B cell (primary cell): ENCODE measurements at places on chromosomes 3 and 15.

DNA sequence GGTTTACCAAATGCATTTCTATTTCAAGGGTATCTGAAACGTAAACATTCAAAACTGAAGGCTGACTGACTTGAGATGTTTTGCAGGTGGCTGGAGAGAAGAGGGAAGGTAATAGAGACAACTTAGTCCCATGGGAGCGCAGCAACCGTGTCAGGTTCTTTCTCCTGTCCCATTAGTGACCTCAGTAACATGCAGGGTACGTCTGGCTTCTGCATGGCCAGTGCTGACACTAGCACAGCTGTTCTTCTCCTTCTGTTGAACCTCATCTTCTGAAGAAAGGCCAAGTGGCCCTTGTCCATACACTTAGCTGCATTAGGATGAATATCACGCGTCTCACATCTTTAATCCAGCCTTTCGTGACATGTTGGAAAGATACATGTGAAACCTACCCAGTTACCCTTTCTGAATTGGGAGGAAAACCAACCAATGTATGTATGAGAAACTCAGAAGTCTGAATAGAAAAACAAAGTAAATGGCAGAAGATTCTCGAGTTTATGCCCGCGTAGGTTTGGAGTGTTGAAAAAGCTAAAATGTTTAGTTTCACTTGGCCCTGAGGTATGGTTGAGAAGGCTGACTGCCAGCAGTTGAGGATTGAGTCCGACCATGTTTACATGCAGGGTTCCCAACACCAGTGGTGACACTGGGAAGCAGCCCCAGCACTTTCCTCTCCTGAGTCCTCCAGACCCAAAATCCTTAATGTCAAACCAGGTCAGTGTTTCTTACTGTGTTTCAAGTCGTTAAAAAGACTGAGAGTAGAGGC, 10.3 kb downstream of the NCBP2 start:
- H3K27me3 ChIP-seq: no peaks in the 10 kb centered on the region
- H3K27ac ChIP-seq: peak overlapping the region; percentile 74
- DNase-seq: peak; percentile 64
- H3K4me1 ChIP-seq: peaks cover 12% of the 10 kb centered on the region
- peaks cover 45% of the 10 kb centered on the region for H3K36me3 ChIP-seq

GRCh38 chr15:36331531-36332275, 247.7 kb upstream of the CDIN1 start:
- H3K4me1 ChIP-seq: no peaks in the 10 kb centered on the region
- no peak overlapping the region for H3K27ac ChIP-seq
- H3K4me3 ChIP-seq: no peak overlapping the region
- no peaks in the 10 kb centered on the region for H3K36me3 ChIP-seq

- no peaks in the 10 kb centered on the region for H3K27me3 ChIP-seq
- H3K4me3 ChIP-seq: no peak overlapping the region
- no peaks in the 10 kb centered on the region for H3K36me3 ChIP-seq
- no peaks in the 10 kb centered on the region for H3K4me1 ChIP-seq
Observed at GRCh38 chr3:30843877-30844276, 50.6 kb downstream of the GADL1 start.

- DNase-seq: peak; percentile 42
- peaks cover 11% of the 10 kb centered on the region for H3K27me3 ChIP-seq
- peaks cover 47% of the 10 kb centered on the region for H3K4me1 ChIP-seq
- H3K4me3 ChIP-seq: no peak overlapping the region
Observed at GRCh38 chr15:69725957-69726356, 273.3 kb downstream of the RPLP1 start.

GRCh38 chr15:64536244-64536836, 76.0 kb downstream of the ZNF609 start:
- peaks cover 6% of the 10 kb centered on the region for H3K4me1 ChIP-seq
- H3K27ac ChIP-seq: no peak overlapping the region
- no peak for DNase-seq
- no peaks in the 10 kb centered on the region for H3K27me3 ChIP-seq
- no peaks in the 10 kb centered on the region for H3K36me3 ChIP-seq
- H3K4me3 ChIP-seq: no peak overlapping the region

DNA sequence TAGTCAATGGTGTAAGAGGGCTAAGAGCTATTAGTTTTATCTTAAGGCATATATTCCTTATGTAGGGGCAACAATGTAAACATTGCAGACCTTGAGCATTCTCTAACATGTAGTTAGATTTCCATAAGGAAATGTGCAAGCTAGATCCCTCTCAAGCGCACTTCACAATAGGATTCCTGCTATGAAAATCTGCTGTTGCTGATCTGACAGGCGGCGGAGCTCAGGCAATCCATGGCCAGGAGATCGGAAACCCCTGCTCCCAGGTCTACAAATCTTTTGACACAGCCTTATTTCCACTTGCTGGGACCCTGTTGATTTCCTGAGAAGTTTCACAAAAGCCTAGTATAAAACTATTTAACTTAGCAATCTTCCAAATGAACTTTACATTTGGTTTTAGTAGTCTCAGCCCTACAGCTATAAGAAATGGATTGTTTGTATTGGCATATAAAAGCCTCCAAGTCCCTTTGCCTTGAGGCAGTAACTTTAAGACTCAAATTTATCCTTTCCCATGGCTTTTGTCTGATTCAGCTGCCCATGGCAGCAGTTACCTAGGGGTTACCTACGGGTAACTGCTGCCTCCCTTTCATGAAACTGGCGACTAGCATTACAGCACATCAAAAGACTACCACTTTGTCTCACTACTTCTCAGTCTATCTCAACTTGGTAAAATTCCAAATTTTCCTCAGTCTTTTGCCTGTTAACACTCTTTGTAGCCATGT, 22.7 kb downstream of the TRA2B start:
- no peak overlapping the region for H3K4me3 ChIP-seq
- no peak overlapping the region for H3K27ac ChIP-seq
- H3K4me1 ChIP-seq: no peaks in the 10 kb centered on the region
- DNase-seq: peak; percentile 14
- no peaks in the 10 kb centered on the region for H3K27me3 ChIP-seq
- peaks cover 64% of the 10 kb centered on the region for H3K36me3 ChIP-seq

- no peak overlapping the region for H3K27ac ChIP-seq
- H3K36me3 ChIP-seq: no peaks in the 10 kb centered on the region
- H3K4me3 ChIP-seq: no peak overlapping the region
- DNase-seq: no peak
- peaks cover 5% of the 10 kb centered on the region for H3K4me1 ChIP-seq
Observed at GRCh38 chr15:77964193-77964592, 113.3 kb downstream of the TBC1D2B start.

DNA sequence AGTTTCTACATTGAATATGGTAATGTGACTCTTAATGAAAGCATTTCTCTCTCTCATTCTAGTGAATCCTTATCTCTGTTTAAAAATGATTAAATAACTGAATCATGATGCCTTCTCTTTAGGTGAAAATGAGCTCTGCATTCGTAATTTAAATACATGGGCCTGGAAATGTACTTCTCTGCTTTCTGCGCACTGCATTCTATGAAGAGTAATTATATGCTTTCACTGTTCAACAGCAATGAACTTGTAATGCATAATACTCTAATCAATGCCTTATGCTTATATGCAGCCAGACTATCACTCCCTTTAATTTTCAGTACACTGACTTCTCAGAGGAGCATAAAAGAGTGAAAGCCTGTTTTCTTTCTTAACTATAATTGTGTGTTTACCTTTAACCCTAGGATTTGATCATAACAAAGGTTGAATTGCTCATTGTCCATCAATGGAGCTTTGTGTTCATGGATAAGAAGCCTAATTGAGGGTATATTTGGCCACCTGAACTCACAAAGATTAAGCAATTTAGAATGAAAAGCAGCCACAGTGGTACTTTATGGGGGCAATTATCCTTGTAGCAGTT, 330.8 kb upstream of the PDZRN3 start:
- no peaks in the 10 kb centered on the region for H3K36me3 ChIP-seq
- H3K27ac ChIP-seq: no peak overlapping the region
- H3K4me3 ChIP-seq: no peak overlapping the region
- DNase-seq: no peak
- H3K4me1 ChIP-seq: no peaks in the 10 kb centered on the region

GRCh38 chr3:4067893-4068292, 235.3 kb upstream of the SETMAR start:
- H3K4me3 ChIP-seq: no peak overlapping the region
- no peak for DNase-seq
- peaks cover 90% of the 10 kb centered on the region for H3K4me1 ChIP-seq
- no peaks in the 10 kb centered on the region for H3K36me3 ChIP-seq
- H3K27me3 ChIP-seq: no peaks in the 10 kb centered on the region
- H3K27ac ChIP-seq: no peak overlapping the region

DNA sequence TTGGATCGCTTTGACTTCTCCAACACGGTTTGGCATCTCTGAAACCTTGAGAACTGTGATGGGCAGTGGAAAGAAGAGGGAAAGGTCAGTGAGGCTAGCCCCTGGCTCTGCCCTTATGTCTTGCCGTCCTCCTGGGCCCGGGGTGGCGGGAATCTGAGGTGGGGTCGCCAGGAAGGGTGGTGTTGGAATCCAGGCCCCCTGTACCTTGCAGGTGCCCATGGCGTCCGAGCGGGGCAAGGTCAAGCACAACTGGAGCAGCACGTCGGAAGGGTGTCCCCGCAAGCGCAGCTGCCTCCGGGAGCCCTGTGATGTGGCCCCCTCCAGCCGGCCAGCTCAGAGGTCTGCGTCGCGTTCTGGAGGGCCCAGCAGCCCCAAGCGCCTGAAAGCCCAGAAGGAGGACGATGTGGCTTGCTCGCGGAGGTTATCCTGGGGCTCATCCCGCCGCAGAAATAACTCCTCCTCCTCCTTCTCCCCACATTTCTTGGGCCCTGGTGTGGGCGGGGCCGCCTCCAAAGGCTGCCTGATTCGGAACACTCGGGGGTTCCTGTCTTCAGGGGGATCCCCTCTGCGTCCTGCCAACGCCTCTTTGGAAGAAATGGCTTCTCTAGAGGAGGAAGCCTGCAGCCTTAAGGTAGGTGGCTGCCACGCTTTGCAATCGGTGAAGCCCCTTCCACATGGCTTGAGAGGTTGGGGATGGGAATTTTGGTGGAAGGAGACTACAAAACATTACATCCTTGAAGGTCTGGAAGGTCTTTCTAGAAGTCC, 907 bp downstream of the TATDN2 start:
- peak; percentile 52 for DNase-seq
- no peaks in the 10 kb centered on the region for H3K27me3 ChIP-seq
- peaks cover 25% of the 10 kb centered on the region for H3K4me1 ChIP-seq
- H3K36me3 ChIP-seq: peaks cover 12% of the 10 kb centered on the region

- no peak overlapping the region for H3K4me3 ChIP-seq
- H3K36me3 ChIP-seq: no peaks in the 10 kb centered on the region
- H3K4me1 ChIP-seq: no peaks in the 10 kb centered on the region
- DNase-seq: no peak
- H3K27ac ChIP-seq: no peak overlapping the region
- H3K27me3 ChIP-seq: no peaks in the 10 kb centered on the region
Observed at GRCh38 chr3:39456159-39456558, 11.3 kb upstream of the MOBP start.

DNA sequence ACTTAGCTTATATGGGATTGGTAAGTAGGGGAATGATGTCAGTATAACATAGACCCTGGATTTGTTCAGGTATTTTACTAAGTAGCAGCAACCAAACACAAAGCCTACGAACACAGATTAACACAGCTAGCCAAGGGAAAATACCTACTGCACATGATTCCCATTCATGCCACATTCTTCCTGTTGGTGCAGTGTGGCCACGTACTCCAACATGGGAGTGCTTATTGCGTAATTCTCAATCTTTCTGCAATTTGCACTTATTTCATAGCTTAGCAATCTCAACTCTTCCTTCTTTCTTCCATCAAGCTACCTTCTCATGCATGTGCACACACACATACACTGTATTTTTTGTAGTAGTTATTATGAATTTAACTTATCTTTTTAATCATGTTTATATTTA, 186.8 kb downstream of the IL5RA start:
- no peak for DNase-seq
- H3K4me3 ChIP-seq: no peak overlapping the region
- H3K36me3 ChIP-seq: no peaks in the 10 kb centered on the region
- H3K4me1 ChIP-seq: no peaks in the 10 kb centered on the region

GRCh38 chr3:125116311-125117080, 60.7 kb upstream of the HEG1 start:
- H3K4me3 ChIP-seq: no peak overlapping the region
- H3K36me3 ChIP-seq: no peaks in the 10 kb centered on the region
- DNase-seq: no peak
- H3K4me1 ChIP-seq: peaks cover 30% of the 10 kb centered on the region

DNA sequence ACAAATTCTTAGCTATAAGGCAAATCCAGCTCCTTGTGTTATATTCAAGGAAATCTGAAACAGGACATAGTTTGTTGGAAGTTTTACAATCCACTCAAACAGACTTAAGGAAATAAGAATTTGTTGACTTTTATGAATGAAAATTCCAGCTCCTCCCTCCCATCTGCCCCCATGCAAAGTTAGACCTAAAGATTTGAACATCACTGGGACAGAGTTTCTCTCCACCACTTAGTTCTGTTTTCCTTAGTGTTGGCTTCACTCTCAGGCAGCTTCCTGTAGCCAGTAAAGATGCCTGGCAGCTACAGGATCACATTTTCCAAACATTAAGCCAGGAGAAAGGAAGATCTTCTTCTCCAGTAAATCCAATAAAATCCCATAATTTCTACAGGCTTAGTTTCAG, 265.0 kb downstream of the TAFA4 start:
- no peak overlapping the region for H3K27ac ChIP-seq
- no peak for DNase-seq
- H3K4me1 ChIP-seq: no peaks in the 10 kb centered on the region

- no peak for DNase-seq
- H3K36me3 ChIP-seq: no peaks in the 10 kb centered on the region
- no peak overlapping the region for H3K27ac ChIP-seq
- no peaks in the 10 kb centered on the region for H3K27me3 ChIP-seq
Observed at GRCh38 chr3:30747771-30748281, 141.4 kb downstream of the TGFBR2 start.

- H3K27ac ChIP-seq: peak overlapping the region; percentile 97
- H3K4me3 ChIP-seq: peak overlapping the region; percentile 85
- peaks cover 36% of the 10 kb centered on the region for H3K4me1 ChIP-seq
- DNase-seq: no peak
- H3K27me3 ChIP-seq: no peaks in the 10 kb centered on the region
Observed at GRCh38 chr3:50336452-50337174, 4.0 kb downstream of the RASSF1 start.

- H3K27ac ChIP-seq: peak overlapping the region; percentile 83
- no peaks in the 10 kb centered on the region for H3K36me3 ChIP-seq
- H3K4me3 ChIP-seq: no peak overlapping the region
- no peak for DNase-seq
- no peaks in the 10 kb centered on the region for H3K27me3 ChIP-seq
Observed at GRCh38 chr15:99613887-99614647, 48.3 kb downstream of the MEF2A start.

GRCh38 chr3:3189102-3189727, 9.7 kb upstream of the CRBN start:
- no peak for DNase-seq
- H3K4me3 ChIP-seq: no peak overlapping the region
- no peaks in the 10 kb centered on the region for H3K4me1 ChIP-seq

GRCh38 chr3:197487911-197488391, 67.8 kb downstream of the BDH1 start:
- no peaks in the 10 kb centered on the region for H3K27me3 ChIP-seq
- no peak for DNase-seq
- H3K27ac ChIP-seq: no peak overlapping the region
- no peaks in the 10 kb centered on the region for H3K4me1 ChIP-seq

DNA sequence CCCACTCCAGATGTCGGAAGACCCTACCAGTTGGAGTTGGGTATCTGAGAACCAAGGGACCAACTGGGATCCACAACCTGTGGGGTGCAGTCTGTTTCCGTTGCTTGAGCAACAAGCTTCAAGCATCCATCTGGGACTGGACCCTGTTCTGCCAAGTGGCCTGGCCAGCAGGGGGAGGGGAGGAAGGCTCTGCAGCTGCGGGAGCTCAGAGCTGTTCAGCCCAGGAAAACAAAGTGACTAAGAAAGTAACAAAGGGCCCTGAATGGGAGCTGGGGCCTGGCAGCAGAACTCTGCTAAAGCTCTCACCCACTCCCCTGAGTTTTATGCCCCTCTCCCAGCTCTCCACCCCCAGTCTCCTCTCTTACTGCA, 2.7 kb downstream of the TYRO3 start:
- H3K4me1 ChIP-seq: peaks cover 20% of the 10 kb centered on the region
- no peaks in the 10 kb centered on the region for H3K36me3 ChIP-seq
- no peak overlapping the region for H3K27ac ChIP-seq
- no peak for DNase-seq
- peaks cover 4% of the 10 kb centered on the region for H3K27me3 ChIP-seq
